Midbrain (tissue), 1 donor: ENCODE measurements at places on chromosomes 12 and 14.
A peak's percentile ranks its signal among the peaks of the same experiment; 100 is the strongest.

- DNase-seq: no peak
Observed at GRCh38 chr12:92535961-92536360, 166.8 kb upstream of the PLEKHG7 start.

DNA sequence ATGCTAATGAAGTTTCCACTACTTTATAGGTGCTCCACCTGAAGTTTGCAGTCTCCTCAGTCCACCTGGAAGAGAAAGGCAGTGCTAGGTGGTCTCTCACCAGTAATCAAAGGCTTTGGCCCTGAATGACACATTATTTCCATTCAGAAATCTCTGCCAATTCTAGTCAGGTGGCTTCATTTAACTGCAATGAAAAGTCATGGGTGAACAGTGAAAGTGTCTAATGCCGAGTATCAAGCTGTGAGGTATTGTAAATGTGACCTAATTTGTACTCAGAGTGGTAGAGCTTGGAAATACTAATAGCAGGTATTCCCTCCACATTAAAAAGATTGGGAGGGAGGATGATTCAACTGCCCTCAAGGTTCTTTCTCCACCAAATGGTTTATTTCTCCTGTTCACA, 220.9 kb upstream of the LRFN5 start:
- DNase-seq: no peak

DNA sequence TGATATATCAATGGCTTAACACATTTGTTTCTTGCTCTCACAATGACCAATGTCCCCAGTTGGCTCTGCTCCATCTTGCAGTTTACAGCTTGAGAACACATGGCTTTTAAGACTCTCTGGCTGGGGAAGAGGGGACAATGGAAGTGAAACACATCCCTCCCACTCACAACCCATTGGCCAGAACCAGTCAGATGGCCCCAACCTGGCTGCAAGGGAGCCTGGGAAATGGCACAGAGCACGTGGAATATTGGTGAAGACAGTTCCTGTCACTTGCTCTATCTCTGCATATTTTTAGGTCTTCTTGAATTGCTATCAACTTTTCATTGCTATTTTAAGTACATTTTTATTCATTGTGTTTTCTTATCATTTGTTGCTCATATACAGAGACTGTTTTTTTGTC, 345.4 kb downstream of the MED13L start:
- no peak for DNase-seq

DNA sequence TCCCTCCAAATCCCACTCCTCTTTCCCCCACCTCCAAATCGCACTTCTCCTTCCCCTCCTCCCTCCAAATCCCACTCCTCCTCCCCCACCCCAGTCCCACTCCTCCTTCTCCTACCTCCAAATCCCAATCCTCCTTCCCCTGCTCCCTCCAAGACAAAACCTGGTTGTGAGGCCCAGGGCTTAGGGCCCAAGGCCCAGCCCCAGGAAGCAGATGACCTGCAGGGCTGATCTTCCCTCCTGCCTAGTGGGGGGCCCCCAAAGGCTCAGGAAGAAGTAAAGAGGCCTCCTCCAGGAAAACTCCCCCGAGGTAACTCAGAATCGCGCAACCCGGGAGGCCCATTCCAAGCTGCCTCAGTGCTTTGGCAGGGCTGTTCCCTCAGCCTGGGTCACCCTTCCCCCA, 34.4 kb downstream of the NCOR2 start:
- no peak for DNase-seq

DNA sequence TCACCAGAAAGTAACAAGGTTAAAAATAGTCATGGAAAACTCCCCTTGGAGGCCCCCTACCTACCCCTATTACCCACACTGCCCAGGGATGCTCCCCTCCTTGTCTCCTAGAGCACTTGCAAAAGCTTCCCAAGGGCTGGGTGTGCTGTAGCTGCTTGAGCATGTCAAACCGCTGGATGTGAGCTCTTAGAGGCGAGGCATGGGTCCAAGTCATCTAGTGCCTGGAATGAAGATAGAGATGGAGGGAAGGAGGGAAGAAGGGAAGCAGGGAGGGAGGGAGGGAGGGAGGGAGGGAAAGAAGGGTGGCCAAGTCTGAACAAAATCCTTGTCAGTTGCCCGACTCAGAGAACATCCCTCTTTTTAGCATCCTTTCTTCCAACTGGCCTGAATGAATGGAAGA, 43.1 kb downstream of the LTBP2 start:
- DNase-seq: no peak

- no peak for DNase-seq
Observed at GRCh38 chr14:24944800-24945199, 105.1 kb downstream of the STXBP6 start.

DNA sequence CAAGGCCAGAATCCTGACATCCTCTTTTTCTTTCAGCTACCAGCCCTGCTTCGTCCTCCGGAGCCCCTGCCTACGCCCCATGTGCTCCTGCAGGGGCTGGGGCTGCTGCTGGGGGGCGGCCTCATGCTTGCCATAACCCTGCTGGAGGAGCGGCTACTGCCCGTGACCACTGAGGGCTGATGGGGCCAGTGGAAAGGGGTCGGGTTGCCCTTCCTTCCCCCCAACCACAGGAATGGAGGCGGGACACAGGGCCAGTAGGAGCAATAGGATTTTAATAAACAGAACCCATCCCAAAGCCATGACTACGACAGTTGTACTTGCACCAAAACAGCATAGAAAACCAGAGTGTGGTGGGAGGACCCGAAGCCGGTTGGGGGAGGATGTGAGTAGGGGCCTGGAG, 7.7 kb downstream of the SLC39A5 start:
- DNase-seq: no peak

DNA sequence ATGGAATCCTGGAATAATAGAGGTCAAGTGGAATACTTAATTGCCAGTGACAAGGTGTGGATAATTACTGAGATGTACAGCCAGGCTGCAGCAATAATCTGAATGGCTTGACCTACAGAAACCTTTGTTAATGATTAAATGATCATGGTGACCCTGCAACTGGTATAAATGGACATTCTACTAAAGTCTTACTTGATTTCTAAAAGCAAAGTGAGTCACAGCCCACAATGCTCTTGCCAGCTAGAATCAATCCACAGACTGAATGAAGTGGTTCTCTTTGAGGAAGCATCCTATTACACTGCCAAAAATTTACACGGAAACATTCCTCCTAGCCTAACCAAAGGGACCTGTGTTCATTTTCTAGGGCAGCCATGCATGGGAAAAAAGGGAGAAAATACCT, 518.5 kb downstream of the SOX5 start:
- no peak for DNase-seq

GRCh38 chr12:9754099-9754927, 6.4 kb downstream of the CD69 start:
- no peak for DNase-seq

GRCh38 chr12:49365542-49365941, 1.7 kb upstream of the SPATS2 start:
- no peak for DNase-seq

- no peak for DNase-seq
Observed at GRCh38 chr12:40393026-40393425, 168.2 kb downstream of the LRRK2 start.

DNA sequence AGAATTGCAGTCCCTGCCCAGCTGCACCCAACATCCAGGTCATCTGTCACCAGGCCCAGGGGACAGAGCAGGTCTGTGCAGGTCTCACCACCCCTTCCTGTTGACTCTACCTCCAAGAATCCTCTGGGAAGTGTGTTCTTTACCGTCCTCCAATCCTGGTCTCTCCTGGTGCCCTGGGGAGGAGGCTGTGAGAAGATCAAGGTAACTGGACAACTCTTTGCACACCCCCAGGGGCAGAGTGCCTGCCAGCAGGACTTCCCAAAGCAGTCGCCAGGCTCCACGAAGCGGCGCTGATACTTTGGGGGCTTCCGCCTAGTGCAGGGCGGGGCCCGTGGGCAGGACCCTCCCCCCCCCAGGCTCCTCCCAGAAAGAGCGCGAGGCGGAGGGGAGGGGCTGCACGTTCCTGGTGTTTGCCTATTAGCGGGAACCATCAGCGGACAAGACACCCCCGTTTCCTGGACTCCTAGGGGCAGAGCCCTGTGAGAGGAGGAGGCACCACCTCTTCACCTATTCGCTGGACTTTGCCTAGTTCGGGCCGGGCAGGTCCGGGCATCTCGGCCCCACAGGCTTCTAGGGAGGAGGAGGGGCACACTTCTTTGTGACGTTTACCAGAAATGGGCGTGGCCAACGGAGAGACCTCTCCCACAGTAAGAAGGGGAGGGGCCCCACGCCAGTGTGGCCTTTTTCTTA, 918.0 kb downstream of the AACS start:
- no peak for DNase-seq

DNA sequence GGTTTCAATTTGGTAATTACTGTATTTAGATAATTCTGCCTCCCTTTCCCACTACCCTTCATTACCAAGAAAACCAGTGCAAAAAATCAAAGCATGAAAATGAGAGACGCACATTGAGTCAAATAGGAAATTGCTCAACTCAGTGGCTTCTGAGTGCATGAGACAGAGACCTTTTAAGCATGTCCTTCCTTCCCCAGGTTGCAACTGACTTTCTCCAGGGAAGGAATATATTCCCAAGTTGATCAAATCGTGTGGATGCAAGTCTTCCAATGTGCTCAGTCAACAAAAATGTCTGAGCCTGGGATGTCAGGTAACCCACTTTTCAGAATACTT, 12.9 kb downstream of the BMP4 start:
- DNase-seq: no peak

GRCh38 chr12:43208221-43208620, 343.8 kb downstream of the ADAMTS20 start:
- no peak for DNase-seq

DNA sequence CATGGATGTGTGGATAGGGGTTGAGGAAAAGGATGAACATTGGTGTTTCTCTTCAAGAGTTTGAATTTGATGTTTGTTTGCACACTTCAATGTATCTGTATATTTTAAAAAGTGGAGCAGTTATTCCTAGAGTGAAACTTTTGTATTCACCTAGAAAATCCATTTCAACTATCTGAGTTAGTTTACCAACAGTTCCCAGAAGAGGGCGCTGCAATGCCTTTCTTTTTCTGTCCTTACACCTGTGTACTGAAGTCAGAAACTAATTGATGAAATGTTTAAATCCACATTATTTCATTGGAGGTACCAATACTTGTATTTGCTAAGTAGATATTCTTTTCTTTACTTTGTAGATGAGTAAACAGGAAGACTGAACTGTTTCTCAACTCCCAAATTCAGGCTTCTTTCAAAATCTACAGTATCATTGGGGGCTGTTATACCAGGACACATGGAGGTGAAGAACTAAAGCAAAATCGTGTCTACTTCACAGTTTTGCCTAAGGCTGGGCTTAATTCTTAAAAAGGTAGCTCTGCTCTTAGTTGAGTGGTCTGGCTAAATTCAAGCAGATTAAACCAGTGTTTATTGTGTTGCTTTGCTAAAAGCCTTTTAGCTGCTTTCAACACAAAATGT, 26.6 kb upstream of the KLRB1 start:
- peak; percentile 33 for DNase-seq

DNA sequence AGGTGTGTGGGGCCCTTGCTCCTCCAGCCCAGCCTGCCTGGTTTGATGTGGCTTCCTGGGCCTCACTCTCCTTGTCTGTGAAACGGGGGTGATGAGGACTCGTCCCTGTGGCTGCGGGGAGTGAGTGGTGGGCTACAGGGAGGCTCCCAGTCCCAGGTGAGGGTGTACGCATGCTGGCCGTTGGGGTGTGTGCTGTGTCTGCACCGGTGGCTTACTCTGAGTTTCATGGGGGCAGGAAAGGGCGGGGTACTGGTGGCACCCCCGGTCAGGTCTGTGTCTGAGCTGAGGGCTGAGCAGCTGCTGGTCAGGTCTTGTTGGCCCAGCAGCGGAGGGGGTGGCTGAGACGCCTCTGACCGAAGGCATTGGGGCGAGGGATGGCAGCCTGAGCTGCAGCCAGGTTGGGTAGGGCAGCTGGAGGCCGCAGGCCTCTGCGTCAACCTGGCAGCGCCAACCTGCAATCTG, 11.2 kb downstream of the ULK1 start:
- no peak for DNase-seq

DNA sequence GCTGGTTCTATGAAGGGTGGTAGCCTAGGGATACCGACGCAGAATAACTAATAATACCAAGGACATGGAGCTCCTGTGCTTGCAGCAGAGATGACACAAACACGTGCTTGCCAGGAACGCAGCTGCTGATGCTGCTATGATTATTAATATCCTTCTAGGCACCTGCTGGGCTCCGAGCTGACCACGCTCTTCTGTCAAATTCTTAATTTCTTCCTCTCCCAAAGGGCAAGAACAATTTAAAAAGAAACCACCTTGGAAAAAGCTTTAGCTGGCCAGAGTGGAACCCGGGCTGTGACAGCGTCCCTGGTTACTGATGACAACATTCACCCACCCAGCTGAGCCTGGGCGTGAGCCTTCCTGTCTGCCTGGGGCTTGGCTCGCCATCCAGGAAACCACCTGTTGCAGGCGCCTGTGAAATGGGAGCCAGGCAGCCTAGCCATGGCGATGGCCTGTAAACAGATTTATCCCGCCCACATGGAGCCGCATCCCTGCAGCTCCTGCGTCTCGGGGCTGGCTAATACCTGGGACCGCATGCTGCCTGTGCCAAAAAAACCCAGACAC, 28.8 kb downstream of the CLMN start:
- no peak for DNase-seq

DNA sequence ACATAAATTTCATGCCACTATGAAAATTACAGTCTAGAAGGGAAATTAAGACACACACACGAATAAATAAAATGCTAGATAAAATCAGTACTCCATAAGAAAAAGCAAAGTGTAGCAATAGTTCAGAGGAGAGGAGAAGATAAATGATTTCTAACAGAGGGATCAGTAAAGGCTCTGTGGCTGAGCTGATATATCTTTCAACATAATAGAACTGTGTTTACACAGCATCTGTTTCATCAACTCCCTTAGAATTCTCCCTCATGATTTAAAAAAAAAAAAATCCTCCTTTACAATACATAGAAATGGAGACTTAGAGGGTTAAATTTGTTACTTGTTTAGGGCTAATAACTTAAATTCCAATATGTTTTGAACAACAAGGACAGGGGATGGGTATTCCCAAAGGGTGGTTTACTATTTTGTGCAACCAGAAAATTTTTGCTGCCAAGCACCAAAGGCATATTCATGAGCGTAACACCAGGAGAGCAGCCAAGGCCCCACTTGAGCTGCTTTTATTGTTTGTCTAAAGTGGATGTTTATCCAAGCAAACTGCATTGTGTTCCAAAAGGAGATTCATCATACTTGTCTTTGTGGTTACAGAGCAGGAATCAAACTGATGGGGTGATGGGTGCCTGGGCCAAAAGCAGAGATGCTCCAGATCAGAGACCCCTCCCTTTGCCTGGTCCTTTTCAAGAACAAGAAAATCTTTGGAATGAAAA, 162.7 kb downstream of the BMP4 start:
- DNase-seq: peak; percentile 57

DNA sequence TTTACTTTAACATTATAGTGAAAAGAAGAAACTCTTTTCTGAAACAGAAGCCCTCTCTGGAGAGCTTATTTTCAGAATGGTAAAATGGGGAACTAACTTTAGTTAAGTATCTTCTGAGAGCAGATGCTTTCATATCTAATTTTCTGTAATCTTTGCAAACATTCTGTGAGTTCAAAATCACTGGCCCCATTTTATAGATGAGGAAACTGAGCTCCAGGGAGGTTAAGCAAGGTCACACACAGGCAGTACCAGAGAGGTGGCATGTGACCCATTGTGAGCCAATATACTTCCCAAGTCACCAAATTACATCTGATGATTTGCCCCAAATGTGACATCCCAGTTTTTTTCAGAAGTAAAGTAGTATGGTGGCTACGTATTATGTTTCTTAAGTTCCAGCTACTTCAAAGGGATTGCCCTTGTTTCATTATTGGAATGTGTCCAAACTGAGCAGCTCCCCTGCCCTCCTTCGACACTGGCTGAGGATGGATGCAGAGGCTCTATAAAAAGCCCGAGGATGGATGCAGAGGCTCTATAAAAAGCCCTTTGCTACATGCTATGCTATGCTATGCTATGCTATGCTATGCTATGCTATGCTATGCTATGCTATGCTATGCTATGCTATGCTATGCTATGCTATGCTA, 36.2 kb upstream of the NUDT4 start:
- no peak for DNase-seq
